Gastrocnemius medialis (tissue), 4 donors: ENCODE measurements at places on chromosomes 6 and 20. TPM values are rescaled to one million over a fixed set of nuclear protein-coding genes. Genes with fewer than 3 reads are reported as not detected.

Gene SLC22A2
- total RNA-seq = not detected

Gene PLEKHG1
- 2.3 TPM for total RNA-seq

Gene LST1
- total RNA-seq = 22.3 TPM

Gene TCP1
- 135 TPM for total RNA-seq

Gene NOX3
- not detected for total RNA-seq

Gene TMEM74B
- total RNA-seq = not detected

Gene ID1
- total RNA-seq = 117 TPM

Gene RBPJL
- total RNA-seq = not detected

Gene SPATS1
- not detected for total RNA-seq

Gene ENPP5
- total RNA-seq = 26.8 TPM

Gene RCAN2
- 26.2 TPM for total RNA-seq

Gene MRPS10
- total RNA-seq = 63.7 TPM

Gene LRFN2
- total RNA-seq = not detected

Gene TFAP2C
- total RNA-seq = 0.13 TPM

Gene UFL1
- 38.2 TPM for total RNA-seq

Gene DEFB129
- total RNA-seq = not detected

Gene CD109
- 1.3 TPM for total RNA-seq

Gene OR2B6
- total RNA-seq = not detected

Gene ACTL10
- not detected for total RNA-seq

Gene RRAGD
- total RNA-seq = 173 TPM

Gene HLA-DMB
- total RNA-seq = 6.8 TPM

Gene ARFGEF3
- total RNA-seq = 0.51 TPM

Gene CGA
- not detected for total RNA-seq

Gene ESR1
- 0.61 TPM for total RNA-seq

Gene WDR46
- 57.3 TPM for total RNA-seq

Gene TREM1
- total RNA-seq = not detected

Gene LZTS3
- total RNA-seq = 33.4 TPM

Gene DACT2
- total RNA-seq = 0.24 TPM

Gene GSTA3
- not detected for total RNA-seq
